ENCODE measurements at places on chromosomes 6 and 20.

DNA sequence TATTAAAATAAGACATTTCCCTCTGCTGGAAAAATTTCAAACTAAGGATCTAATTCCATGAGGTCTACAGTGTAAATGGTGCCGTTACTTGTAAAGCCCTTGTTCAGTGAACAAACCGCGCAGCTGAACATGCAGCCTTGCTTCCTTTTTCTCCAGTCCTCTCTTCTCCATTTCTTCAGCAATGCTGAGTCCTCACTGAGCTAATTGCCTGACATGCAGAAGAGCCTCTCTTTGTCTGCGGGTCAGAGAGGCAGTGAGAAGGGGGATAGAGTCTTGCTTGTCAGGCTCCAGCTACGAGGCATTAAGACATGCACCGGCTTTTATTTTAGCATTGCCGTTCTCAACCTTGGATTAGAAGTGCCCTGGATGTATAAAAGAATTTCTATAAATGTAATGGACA lies 25.7 kb downstream of the ZDHHC14 start:
- DNase-seq, result no peak

GRCh38 chr6:97440590-97441176 lies 157.7 kb upstream of the MMS22L start:
- no peak for DNase-seq

- DNase-seq, result peak; percentile 45
Observed at GRCh38 chr6:38131527-38131965, 312.0 kb downstream of the ZFAND3 start.

DNA sequence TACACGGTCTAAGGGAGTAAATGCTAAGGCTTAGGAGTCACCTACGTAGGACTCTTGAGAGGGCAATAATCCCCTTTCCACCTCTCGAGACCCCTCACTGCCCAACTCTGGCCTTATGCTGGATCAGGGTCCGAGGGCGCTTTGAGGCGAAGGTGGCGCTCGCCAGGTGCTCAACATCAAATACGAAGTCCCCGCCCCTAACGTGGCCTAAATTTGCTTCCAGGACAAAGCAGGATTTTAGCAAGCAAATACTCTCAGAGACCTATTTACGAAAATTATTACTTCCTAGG lies 406 bp upstream of the TRIM26 start:
- DNase-seq, result no peak

All from activated CD4-positive, alpha-beta T cell treated with anti-CD3 and anti-CD28 coated beads, Interleukin-2, amount 50 U/mL, for 16 hours (primary cell).